ENCODE measurements at places on chromosomes 2 and 18. TPM values are rescaled to one million over a fixed set of nuclear protein-coding genes. Genes with fewer than 3 reads are reported as not detected.
A peak's percentile ranks its signal among the peaks of the same experiment; 100 is the strongest.

DNA sequence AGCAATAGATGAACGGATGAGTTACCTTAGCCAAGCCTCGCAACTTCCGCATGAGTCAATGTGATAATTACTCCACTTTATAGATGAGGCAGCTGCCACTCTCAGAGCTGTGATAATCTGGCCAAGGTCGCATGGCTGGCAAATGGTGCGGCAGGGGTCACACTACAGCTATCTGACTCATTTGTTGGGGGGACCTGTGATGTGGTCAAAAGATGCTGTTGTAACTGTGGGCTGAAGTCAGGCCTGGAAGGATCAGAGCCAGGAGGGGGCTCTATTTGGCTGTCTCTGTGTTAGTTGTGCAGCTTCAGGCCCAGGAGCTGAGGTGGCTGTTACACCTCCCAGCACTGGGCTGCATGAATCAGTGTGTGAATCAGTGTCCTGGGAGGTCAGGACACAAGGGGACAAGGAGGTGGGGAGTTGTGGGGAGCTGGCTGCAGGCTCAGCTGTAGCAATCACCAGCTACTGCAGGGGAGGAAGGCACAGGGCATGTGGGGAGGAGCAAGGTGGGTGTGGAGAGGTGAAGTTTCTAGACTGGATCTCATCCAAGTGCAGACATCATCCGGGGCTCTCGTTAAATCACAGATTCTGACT is 33.1 kb downstream of the NGEF start:
- DNase-seq, result peak; percentile 70

- peak; percentile 4 for DNase-seq
These were observed 36.3 kb downstream of the NRXN1 start for GRCh38 chr2:50995610-50996009.

DNA sequence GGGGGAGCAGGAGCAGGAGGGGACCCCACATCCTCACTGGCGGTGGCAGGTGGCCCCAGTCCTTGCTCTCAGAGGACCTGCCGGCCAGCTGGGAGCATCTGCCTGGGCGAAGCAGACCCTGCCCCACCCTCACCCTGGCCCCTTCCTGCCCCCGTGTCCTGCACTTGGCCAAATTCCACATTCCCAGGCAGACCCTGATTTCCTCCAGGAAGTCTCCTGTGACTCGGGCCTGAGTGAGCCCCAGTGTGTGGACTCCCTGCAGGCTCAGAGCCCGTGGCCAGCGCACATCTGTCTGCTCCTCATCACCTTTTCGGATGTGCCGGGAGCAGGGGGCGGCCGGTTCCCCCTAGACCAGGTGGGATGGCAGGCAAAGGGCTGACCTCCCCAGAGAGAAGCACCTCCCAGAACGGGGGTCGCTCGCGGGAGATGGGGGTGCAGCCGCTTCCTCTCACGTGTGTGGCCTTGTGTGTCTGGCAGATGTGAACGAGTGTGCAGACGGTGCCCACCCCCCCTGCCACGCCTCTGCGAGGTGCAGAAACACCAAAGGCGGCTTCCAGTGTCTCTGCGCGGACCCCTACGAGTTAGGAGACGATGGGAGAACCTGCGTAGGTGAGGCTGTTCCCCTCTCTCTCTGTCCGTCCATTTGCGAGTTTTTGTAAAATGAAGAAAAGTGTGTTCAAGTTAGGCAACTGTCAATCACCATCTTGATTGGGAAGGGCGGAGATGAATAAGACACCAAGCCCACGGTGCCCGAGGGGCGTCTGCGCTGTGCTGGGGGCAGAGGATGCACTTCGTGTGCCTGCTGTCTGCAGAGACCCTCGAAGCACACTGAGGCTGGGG is 90.4 kb downstream of the TPO start:
- no peak for DNase-seq

Gene SERPINB12
- not detected for total RNA-seq

- DNase-seq, result no peak
These were observed 207.4 kb downstream of the AGPS start for GRCh38 chr2:177599956-177600355.

DNA sequence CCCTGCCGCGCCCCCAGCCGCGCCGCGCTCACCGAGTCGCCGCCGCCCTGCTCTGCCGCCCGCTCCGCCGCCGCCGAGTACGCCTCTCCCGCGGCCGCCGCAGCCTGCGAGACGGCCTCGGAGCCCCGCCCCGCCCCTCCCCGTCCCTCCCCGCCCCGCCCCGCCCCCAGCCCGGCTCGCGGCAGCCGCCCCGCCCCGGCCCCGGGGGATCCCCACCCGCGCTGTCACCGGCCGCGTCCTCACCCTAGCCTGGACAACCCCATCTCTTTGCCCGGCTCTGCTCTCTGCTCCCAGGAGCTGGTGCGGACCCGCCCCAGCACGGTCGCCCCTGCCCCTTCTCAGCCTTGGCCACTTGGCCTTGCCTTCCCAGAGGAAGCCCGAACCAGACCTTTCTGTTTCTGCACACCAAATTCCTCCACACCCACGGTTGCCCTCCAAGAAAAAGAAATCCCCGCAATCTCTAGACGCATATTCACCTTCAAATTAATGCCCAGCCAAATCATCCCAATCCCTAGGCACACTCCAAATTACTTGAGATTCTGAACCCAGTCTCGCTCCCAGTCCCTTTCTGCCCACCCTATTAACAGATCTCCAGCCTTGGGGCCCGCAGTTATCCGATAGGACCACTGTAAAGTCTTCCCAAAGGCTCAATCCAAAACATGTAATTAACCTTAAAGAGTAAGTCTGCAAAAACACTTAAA is at the start of gene CYRIA:
CYRIA (minus strand) TSS at position 87 of the 701 bp plus-strand sequence. CDS start 77,715 bp downstream, outside the sequence.
- peak; percentile 66 for DNase-seq

DNA sequence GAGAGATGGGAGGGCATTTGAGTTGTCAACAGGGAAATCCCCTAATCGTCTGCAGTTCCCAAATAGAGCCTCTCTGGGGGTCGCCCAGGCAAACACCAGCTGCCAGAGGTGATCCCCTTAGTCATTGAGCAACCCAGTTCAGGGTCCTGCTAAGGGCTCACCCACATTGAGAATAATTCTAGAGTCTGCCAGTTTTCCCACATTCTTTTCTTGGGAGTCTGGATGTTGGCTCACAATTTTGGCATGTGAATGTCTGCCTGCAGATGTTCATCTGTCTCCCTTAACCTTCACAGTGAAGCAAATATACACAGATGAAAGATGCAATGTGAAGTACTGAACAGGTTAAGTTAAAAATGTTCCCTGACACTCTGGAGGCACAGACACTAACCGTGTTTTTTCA is 11.4 kb upstream of the SMIM21 start:
- no peak for DNase-seq

Gene CXCR2
- not detected for total RNA-seq

Gene SAG
- total RNA-seq, result not detected

GRCh38 chr2:230910546-230911177 is 14.4 kb downstream of the GPR55 start:
- no peak for DNase-seq

- DNase-seq, result no peak
These were observed 13.6 kb upstream of the KIDINS220 start for GRCh38 chr2:8850845-8851487.

Measured in mucosa of descending colon (tissue), 3 donors.